SJSA1 (cell line): ENCODE measurements at places on chromosomes 3 and 15.

DNA sequence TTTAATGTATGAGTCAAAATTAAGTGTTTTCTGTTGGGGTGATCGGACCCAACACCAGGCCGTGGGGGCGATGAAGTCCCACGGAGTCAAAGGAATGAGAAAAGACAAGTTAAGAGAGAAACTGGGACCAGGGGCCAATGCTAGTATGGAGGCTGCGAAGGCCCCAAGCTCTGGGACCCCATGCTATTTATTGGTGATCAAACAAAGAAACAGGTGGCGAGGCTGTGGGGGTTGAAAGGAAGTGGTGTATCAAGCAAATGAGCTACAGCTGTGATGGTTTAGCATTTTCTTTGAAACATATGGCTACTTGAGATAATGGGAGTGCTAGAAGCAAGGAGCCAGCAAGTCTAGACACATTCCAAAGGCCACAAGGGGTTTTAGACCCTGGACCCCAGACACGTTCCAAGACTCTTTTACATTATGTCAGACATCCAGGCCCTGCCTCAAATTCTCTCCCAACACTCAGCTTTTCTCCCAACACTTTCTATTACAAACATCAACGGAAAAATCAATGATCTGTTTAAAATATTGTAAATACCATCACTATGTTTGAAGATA lies 56.0 kb upstream of the SNRPN start:
- no peak for DNase-seq

- DNase-seq: no peak
These were observed 23.1 kb downstream of the C3orf52 start for GRCh38 chr3:112109322-112109721.

DNA sequence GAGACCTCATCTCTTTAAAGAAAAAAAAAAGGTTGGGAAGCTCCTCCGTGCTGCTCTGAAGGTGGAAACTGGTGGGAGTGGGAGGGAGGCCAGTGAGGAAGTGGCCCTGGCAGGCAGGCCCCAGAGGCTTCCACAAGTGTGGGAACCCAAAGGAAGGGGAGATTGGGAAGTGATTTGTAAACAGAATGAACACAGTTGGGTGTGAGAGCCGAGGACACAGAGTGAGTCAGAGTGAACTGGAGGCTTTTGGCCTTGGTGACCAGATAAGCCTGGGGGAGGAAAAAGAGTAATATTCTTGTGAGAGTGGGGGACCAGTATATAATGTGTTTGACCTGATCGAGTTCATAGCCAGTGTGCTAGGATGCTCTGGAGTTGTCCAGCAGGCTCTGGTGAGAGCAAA lies 23.0 kb downstream of the MKRN2 start:
- no peak for DNase-seq

DNA sequence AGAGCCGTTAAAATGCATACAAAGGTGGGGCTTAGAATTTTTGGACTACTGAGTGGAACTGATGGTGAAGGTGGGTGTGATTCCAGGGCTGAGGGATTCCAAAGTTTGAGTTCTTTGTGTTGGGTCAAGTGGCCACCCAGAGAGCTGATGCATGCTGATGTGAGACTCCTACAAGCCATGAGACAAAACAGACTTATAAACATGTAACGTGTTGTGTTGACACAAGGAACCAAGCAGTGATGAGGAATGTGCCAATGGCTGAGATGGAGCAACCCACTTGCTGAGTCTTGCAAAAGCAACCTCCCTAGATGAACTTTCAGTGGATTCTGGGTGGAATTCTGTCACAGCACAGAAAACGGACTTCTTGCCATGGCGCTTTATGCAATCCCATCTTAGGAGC lies 289.0 kb downstream of the TLE3 start:
- peak; percentile 94 for DNase-seq

GRCh38 chr3:72887705-72888545 lies at the start of gene GXYLT2:
Gene GXYLT2, plus strand, starts transcription at chr3:72888046. Its CDS starts 188 bp downstream, at chr3:72888234.
- DNase-seq: peak; percentile 76

GRCh38 chr3:28171962-28172361 lies 69.5 kb upstream of the CMC1 start:
- no peak for DNase-seq

DNA sequence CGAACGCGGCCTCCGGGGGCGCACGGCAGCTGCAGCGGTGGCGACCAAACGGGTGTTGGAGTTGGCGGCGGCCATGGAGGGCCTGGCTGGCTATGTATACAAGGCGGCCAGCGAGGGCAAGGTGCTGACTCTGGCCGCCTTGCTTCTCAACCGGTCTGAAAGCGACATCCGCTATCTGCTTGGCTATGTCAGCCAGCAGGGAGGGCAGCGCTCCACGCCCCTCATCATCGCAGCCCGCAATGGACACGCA lies 725 bp downstream of the FEM1B start:
- DNase-seq: no peak

- peak; percentile 12 for DNase-seq
These were observed 28.0 kb upstream of the GABRA5 start for GRCh38 chr15:26838742-26839460.

- no peak for DNase-seq
These were observed 60.3 kb upstream of the PPP2R3A start for GRCh38 chr3:135905058-135905724.

DNA sequence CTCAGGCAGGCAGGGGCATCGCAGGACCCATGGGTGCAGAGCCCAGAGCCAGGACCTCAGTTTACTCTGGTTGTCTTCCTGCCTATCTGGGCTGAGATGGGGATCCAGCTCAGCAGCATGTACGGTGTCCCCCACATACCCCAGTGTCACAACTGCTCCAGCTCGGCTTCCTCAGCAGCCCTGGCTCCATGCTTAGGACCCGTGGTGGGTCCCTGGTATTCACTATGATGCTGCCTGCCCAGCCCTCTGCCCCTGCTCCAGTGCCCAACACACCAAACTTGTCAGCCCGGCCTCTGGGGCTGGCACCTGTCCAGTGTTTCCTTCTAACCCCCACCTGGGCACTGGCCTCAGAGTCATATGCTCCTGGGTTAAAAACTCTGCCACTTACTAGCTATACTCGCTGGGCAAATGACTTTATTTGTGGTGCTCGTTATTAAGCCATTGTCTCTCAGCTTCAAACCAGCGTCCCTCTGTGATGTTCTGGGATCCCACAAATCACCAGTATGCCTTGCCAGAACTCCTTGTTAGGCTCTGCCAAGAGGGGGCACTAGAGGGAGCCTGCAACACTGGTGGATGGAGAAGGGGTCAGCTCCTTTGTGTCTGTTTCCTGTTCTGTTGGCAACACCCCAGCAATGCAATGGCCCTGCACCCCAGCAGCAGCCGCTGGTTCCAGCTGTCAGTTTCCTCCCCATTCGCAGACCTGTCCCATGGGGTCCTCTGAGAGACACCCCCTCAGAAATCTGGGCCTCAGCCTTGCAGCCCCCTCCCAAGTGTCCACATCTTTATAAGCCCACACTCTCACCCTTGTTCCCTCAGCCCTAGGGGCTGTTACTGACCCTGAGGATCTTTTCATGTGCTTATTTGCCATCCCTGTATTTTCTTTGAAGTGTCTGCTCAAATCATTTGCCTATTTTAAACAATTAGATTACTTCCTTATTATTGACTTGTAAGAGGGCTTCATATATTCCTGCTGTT lies 24.1 kb upstream of the MRPS22 start:
- DNase-seq: no peak

GRCh38 chr3:83321891-83322290 lies 1560.4 kb upstream of the GBE1 start:
- DNase-seq: no peak

DNA sequence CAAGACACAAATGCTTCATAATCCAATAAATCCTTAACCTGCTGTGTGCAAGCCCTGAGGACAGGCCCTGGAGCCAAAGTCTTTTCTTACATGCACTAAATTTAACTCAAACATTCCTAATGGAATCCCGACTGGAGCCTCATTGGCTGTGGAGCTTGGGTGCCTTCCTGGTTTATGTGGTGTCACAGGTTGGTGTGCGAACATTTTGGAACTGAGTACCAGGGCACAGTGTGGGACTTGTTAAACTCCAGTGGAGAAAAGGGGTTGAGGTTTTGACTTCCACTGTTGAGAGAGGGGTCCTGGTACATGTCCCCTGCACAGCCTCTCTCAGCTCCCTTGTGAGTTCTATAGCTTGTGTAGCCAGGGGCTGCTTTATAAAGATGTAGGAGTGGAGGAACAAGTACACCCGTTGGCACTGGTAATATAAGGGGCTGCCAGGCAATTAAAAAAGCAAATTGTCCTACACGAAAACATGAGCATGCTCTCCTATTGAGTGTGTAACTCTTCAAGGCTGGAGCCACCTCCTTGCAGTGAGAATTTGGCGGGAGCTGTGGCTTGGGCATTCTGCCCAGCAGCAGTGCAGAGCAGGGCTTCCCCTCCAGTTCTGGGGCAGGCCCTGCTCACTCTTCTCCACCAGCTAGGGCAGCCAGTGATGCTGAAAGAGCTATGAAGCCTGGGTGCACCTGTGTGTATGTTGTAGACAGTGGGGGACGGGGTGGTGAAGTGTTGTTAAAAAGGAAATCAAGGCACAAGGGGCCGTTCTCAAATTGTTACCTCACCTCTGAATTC lies 218.1 kb downstream of the CLSTN2 start:
- no peak for DNase-seq

DNA sequence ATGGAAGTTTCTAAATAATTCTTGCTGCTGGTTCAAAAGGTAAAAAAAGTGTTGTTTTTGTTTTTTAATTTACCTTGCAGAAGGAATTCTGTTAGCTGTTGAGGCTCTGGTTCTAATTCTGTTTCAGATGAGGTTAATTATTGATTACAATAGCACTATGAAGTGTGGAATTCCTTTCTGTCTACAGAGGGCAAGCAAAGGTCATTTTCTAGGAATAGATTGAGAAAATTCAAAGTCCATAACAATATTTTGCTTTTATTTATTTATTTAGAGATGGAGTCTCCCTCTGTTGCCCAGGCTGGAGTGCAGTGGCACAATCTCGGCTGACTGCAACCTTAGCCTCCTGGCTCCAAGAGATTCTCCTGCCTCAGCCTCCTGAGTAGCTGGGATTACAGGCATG lies 789.6 kb downstream of the GRM7 start:
- DNase-seq: no peak

DNA sequence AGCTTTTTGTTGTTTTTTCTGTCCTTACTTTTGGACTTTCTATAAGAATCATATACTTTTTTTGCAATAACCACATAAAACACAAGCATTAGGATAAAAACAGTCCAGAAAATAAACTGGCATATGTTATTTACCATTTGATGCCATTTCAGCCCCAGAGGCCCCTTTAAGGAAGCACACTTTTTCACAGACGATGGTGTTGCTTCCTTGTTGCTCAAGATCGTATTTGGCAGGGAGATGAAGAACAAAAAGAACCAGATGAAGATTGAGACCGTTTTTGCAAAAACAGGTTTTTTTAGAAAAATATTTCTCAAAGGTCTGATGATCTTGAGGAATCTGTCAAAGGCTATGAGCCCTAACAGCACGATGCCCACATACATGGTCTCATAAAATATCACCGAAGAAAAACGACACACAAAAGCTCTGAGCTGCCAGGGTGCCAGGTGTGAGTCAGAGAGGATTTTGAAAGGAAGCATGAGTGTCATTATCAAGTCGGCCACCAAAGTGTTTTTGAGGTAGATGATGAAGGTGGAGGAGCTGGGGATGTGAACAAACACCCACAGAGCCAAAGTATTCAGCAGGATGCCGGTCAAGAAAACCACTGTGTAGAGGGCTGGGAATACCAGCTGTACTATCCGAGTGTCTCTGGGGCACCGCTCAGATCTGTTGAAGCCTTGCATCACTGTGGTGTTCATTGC lies 902 bp downstream of the P2RY13 start:
- DNase-seq: no peak

DNA sequence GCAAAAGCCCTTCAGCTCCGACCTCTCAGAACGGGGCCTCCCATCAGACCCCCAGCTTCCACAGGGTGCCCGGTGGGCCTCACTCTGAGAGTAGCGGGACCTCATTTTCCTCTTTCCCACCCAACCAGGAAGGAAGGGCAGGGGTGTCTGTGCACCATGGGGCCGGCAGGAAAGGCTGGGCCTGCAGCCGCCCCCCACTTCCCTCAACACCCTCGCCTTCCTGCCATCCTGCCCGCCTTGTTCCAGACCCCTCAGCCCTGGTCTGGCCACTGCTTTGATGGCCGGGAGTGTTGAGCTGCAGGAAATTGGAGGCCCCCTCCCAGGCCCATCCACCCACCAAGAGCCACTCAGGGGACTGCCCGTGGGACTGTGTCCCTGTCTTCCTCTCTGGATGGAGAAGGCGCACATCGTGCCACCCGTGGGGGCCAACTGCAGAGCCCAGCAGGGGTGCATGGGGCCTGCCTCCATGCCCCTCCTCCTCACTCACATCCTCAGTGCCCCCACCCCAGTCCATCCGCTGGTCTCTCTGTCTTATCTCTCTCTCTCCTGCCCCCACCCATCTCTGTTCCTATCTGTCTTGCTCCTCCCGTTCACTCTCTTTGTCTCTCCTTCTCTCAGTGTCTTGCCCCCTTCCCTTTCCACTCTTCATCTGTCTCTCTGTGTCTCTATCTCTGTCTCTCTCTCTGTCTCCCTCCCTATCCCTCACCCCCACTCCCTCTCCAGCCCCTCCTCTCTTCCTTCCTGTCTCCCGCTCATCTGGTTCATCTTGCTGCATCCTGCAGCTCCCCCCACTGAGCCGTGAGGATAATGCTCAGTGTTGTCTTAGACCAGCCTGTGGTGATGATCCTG lies 1.8 kb upstream of the PLXND1 start:
- peak; percentile 49 for DNase-seq

GRCh38 chr3:115254492-115255196 lies 107.6 kb upstream of the ZBTB20 start:
- no peak for DNase-seq

- DNase-seq: no peak
These were observed 173.7 kb downstream of the ATG7 start for GRCh38 chr3:11445883-11446282.

GRCh38 chr3:151639418-151639740 lies 94.3 kb upstream of the AADACL2 start:
- DNase-seq: no peak

DNA sequence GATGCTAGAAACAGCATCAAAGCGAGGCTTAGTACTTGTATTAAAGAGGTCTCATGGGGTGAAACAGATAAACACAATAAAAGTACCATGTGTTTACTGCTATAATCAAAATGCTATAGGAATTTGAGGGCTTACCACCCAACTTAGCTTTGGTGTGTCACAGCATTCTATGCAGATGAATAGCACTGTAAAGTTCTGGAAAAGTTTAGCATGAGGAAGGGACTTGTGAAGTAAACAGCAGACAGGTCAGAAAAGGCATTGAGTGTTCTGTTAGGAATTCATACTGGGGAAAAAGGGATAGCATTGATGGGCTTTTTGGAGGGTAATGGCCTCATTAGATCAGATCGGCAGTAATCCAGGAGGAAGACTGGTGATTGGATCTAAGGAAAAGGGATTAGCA lies 505.3 kb downstream of the NLGN1 start:
- no peak for DNase-seq
